ENCODE measurements at places on chromosomes 1 and 21.
A peak's percentile ranks its signal among the peaks of the same experiment; 100 is the strongest.

GRCh38 chr21:25424048-25424447 lies 183.2 kb downstream of the MRPL39 start:
- no peak for DNase-seq

- no peak for DNase-seq
Measured at GRCh38 chr1:202709276-202710041, 795 bp downstream of the SYT2 start.

GRCh38 chr1:219413536-219413935 lies 199.4 kb downstream of the ZC3H11B start:
- no peak for DNase-seq

- DNase-seq = no peak
Measured at GRCh38 chr1:223242971-223243370, 99.9 kb upstream of the TLR5 start.

DNA sequence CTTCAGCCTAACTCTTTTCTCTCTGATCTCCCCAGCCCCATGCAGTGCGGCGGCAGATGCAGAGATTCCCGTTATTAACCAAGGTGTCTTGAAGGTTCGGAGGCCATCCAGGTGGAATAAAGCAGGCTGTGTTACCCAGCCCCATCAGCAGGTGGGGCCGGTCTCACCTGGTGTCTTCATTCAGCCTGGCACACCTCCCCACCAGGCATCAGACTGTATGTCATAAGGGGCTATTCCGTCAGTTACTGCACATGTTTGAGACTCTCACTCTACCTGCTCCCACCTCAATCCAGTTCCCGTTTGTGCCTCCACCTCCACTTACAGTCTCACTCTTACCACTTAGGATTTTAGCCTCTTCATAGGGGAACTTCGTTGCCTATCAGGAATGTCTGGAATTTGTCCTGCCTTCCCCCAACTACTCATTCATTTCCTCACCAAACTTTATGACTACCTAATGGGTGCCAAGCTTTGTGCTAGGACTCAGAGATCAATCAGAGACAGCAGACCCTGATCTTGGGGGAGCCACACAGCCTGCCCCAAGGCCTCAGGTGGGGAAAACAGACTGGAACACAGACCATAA lies 170.2 kb downstream of the PLPP3 start:
- no peak for DNase-seq

DNA sequence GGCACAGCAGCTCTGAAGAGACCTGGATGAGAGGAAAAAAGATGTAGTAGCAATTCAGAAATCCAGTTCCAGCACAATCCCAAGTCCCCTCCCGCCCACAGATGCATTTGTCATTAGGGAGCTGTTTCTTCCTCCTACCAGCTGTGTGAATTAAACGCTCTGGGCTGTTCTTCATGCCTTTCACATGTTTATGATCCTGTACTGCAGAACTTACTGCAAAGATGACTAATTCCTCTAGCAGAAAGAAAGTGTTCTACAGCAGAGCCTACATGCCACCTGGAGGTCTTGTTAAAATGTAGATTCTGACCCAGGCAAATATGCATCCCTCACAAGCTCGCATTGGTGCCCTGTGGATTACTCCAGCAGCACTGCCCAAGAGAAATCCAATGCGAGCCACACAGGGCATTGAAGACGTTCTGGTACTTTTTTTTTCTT lies 6.5 kb downstream of the ENO1 start:
- DNase-seq = no peak

- no peak for DNase-seq
Measured at GRCh38 chr1:174414203-174414602, 33.6 kb upstream of the GPR52 start.

GRCh38 chr1:5509664-5510452 lies 482.4 kb downstream of the NPHP4 start:
- DNase-seq = peak; percentile 69

- DNase-seq = no peak
Measured at GRCh38 chr1:27886353-27886679, 14.0 kb downstream of the THEMIS2 start.

GRCh38 chr21:43268086-43268803 lies 99.4 kb downstream of the CRYAA start:
- DNase-seq = no peak

DNA sequence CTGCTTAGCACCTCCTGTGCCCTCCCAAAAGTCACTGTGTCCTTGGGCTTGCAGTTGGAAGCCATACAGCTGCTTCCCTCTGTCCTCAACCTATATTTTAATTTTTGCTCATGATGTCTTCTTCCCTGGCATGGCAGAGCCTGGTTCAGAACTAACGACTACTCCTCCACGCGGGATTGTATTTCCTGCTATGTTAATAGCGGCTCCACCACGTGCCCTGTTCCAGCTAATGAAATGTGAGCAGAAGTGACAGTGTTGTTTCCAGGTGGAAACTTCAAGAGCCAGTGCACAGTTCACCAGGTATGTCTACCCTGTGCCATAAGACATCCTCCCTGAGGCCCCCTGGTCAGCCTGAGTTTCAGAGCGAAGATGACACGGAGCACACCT lies 52.1 kb downstream of the DHRS3 start:
- no peak for DNase-seq

DNA sequence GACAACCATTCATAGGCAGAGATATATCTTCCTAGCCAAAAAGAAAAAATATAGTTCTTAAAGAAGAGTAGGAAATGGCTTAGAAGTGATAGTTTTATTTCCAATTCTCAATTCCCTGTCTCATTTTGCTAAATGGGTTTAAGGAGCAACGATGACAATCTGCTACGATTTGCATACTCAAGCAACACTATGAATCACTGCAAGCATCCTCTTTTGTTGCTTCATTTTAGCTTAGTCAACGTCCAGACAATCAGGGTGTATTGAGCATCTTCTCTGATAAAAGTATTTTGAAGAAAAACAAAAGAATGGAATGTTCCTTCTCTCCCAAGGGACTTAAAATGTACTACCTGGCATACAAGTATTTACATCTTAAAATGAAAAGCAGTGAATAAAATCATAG lies 80.6 kb downstream of the RGS7 start:
- no peak for DNase-seq

DNA sequence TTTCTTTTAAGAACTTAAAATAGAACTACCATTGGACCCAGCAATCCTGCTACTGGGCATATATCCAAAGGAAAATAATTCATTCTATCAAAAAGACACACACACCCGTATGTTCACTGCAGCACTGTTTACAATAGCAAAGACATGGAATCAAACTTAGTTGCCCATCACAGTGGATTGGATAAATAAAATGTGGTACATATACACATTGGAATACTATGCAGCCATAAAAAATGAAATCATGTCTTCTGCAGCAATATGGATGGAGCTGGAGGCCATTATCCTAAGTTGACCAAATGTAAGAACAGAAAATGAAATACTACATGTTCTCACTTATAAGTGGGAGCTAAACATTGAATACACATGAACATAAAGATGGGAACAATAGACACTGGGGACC lies 585.3 kb upstream of the USP24 start:
- DNase-seq = no peak

DNA sequence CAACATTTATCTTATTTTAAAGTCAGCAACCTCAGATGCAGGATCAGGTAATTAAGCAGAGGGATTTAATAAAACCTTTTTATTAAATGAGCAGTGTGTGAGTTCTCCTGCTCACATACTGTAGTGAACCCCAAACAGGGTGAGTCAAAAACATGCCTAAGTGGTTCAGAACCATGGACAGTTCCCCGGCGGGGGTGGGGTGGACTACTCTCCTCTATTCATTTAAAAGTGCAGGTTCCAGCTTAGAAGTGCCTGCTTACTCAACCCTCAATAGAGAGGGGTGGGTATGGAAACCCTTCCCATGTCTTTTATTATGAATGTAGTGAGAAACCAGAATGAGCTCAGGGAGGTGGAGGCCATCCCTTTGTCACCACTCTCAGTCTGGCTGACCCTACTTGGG lies 397.9 kb downstream of the HHAT start:
- DNase-seq = no peak

GRCh38 chr21:38741950-38742256 lies 63.8 kb upstream of the ETS2 start:
- DNase-seq = no peak

- no peak for DNase-seq
Measured at GRCh38 chr1:54249819-54250435, 50.0 kb downstream of the MRPL37 start.

GRCh38 chr1:167440776-167441175 lies 77.6 kb downstream of the CD247 start:
- no peak for DNase-seq

DNA sequence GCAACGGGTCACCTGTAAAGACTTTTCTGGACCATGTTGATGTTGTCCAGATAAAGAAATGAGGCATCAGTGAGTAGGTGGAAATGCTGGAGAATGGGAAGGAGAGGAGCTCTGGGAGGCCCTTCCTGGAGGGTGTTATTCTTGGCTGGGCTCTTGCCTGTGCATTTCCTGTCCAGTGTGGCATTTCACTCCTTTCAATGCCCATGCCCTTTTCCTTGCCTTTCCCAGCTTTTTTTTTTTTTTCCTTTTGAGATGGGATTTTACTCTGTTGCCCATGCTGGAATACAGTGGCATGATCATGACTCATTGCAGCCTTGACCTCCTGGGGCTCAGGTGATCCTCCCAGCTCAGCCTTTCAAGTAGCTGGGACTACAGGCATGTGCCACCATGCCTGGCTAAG lies 11.8 kb downstream of the NOS1AP start:
- DNase-seq = no peak

DNA sequence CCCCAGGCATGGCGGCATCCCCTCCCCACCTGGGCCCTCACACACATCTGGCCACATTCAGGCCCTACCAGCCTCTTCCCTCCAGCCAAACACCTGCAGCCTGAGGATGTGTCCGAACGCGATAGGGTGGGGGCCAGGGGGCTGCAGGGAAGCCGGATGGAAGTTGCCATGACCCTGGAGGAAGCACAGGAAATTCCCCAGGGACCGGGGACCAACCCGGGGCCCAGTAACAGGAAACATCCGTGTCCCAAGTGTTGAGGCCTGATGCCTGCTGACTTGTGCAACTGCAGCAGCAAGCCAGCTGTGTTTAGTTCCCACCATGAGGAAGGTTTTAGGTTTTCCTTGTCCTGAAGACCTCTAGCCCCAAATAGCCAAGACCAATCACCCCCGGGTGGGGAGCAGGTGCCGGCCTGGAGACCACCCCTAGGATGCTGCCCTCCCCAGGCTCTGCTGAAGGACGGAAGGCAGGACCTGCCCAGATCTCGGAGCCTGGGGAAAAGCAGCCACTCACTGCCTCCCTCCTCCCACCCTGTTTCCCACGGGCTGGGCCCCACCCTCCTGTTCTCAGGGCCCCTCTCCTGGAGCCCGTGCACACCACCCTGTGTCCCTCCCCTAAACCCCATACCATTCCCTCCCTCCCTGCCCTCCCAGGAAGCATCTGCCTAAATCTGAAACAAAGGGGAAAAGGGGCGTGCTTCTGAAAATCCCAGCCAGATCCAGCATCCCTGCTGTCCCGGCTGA lies 29.8 kb downstream of the MEGF6 start:
- no peak for DNase-seq

DNA sequence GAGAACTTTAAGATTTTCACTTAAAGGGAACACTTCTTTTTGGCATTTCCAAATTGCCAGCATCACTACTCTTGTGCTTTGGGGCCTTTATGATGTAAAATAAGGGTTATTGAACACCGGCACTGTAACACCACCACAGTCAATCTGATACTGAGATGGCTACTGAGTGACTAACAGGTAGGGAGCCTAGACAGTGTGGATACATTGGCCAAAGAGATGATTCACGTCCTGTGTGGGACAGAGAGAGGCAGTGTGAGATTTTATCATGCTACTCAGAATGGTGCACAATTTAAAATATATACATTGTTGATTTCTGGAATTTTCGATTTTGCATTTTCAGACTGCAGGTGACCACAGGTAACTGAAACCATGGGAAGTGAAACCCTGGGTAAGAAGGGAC lies 261.6 kb downstream of the SPATA17 start:
- no peak for DNase-seq

- DNase-seq = no peak
Measured at GRCh38 chr1:28280977-28281381, 21.7 kb downstream of the SESN2 start.

DNA sequence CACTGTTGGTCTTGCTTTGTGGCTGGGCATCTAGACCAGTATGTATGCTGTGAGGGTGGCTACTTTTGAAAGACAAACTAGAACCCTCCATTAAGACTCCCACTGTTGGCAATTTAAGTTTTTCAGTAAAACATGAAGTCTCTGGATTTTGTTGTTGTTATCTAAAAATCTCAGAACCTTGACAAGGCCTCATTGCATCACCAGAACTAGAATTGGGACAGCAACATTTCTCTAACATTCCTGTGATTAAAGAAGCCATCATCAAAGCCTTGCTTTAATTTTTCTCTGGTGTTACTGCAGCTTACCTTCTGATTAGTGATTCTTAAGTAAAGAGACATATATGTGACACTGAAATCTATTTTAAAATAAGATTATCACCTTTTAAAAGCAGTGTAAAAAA lies 4.5 kb downstream of the TRIM67 start:
- no peak for DNase-seq

GRCh38 chr1:31801458-31801857 lies 14.4 kb downstream of the SPOCD1 start:
- no peak for DNase-seq

GRCh38 chr21:36699546-36700294 lies 805 bp downstream of the SIM2 start:
- DNase-seq = no peak

DNA sequence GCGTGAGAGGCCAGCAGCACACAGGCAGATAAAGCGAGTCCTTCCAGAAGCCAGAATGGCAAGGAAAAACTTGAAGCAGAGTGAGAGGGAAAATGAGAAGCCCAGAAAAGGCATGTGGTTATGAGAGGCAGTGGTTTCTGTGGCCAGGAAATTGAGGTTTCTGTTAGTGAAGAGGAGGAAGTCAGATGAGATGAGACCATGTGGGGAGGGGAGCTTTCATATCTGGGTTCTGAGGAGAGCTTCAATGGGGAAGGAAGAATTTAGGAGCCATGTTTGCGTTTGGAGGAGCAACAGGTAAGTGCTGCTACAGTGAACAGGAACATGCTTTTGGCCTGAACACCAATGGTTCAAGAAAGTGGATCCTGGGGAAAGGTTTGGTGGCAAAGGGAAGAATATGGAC lies 6.1 kb upstream of the CD1A start:
- DNase-seq = no peak

GRCh38 chr1:89822109-89822962 lies 1.5 kb downstream of the LRRC8D start:
- DNase-seq = no peak

DNA sequence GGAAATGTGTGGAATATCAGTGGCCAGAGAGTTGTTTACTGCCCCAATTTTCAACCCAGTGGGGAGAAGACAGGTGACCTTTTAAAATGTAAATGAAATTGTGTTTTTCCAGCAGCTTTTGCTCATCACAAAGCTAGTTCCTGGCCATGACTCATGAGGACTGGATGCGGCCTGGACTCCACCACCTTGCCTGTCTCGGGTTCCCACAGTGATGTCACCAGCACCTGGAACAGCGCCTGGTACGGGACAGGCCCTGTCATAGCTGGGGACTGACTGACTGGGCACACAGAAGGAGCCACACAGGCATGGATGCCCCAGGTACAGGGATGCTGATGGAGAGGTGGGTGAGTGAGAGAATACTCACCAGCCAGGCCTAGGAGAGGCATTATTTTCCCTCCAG lies 277.1 kb downstream of the AJAP1 start:
- DNase-seq = no peak
